ENCODE measurements at places on chromosomes 3 and 15. TPM values are rescaled to one million over a fixed set of nuclear protein-coding genes. Genes with fewer than 3 reads are reported as not detected.

Gene PPM1L
- total RNA-seq, result 0.88 TPM

Gene FURIN
- 41.4 TPM for total RNA-seq

Gene ACTC1
- total RNA-seq, result 0.49 TPM

Gene ARHGEF26
- total RNA-seq, result 1.3 TPM

Gene RAB7A
- total RNA-seq, result 57.0 TPM

All from bladder microvascular endothelial cell (primary cell).